Endothelial cell of umbilical vein (primary cell): ENCODE measurements at places on chromosomes 4 and X. TPM values are rescaled to one million over a fixed set of nuclear protein-coding genes. Genes with fewer than 3 reads are reported as not detected.

CXCR3 gene
- polyA plus RNA-seq: not detected in 2 replicates

NDST3 gene
- polyA plus RNA-seq: 0.04 and 0.05 TPM in 2 replicates

RAB9B gene
- polyA plus RNA-seq: 0.18 and 0.21 TPM in 2 replicates

SSX4B gene
- not detected in 2 replicates for polyA plus RNA-seq

NXF2 gene
- not detected in 2 replicates for polyA plus RNA-seq

CCNB3 gene
- polyA plus RNA-seq: 1.5 and 1.9 TPM in 2 replicates

ATOH1 gene
- polyA plus RNA-seq: not detected in 2 replicates

PHEX gene
- 0.07 and 0.10 TPM in 2 replicates for polyA plus RNA-seq

MAGEE2 gene
- polyA plus RNA-seq: not detected in 2 replicates

SMIM43 gene
- 0.08 and 0.18 TPM in 2 replicates for polyA plus RNA-seq

TMEM271 gene
- not detected in 2 replicates for polyA plus RNA-seq

SYP gene
- polyA plus RNA-seq: 0.11 and 0.21 TPM in 2 replicates

MID2 gene
- polyA plus RNA-seq: 16.4 and 19.8 TPM in 2 replicates

CT45A1 gene
- not detected in 2 replicates for polyA plus RNA-seq

ARHGEF38 gene
- polyA plus RNA-seq: not detected in 2 replicates

PFKFB1 gene
- 0.16 and 0.18 TPM in 2 replicates for polyA plus RNA-seq

RPL34 gene
- polyA plus RNA-seq: 1,873 and 2,397 TPM in 2 replicates

NR3C2 gene
- polyA plus RNA-seq: 4.5 and 4.8 TPM in 2 replicates

SASH3 gene
- polyA plus RNA-seq: not detected in 2 replicates

PCDH19 gene
- polyA plus RNA-seq: 1.1 and 1.2 TPM in 2 replicates

MAGEA3 gene
- not detected in 2 replicates for polyA plus RNA-seq

EREG gene
- not detected in 2 replicates for polyA plus RNA-seq

SRPK3 gene
- 0.25 and 0.29 TPM in 2 replicates for polyA plus RNA-seq

HDAC6 gene
- 43.7 and 49.3 TPM in 2 replicates for polyA plus RNA-seq

SCML2 gene
- polyA plus RNA-seq: 0.92 and 1.4 TPM in 2 replicates

GRIA2 gene
- polyA plus RNA-seq: not detected in 2 replicates

FRG1 gene
- polyA plus RNA-seq: 5.1 and 7.5 TPM in 2 replicates

GPRASP2 gene
- polyA plus RNA-seq: 3.7 and 4.9 TPM in 2 replicates
